ENCODE measurements at places on chromosomes 16 and 17.

GRCh38 chr16:5032748-5033167 is 977 bp downstream of the NAGPA start:
- DNase-seq: no peak

DNA sequence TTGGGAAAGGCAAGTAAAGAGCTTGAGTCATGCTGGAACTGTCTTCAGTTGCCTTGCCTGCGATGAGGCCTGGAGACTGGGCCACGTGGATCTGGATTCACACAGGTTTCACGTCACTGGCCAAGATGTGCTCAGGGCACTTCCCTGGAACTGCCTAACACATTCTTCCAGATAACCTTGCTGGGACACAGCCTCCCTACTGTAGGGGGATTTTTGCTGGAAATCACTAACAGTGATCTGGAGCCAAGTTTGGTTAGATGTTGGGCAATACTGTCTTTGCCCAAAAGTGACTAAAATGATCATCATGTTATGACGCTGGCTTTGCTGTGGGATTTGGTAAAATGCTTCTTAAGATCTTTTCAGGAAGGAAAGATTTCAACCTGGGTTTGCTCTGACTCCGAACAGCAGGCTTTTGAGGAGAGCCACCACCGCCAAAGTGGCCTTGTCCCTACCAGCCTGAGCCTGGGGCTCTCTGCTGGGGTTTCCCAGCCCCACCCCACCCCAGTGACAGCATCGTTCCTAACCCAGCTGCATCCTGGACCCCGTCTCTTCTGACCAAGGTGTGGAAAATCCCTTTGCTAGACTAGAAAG is 14.7 kb downstream of the C1QTNF1 start:
- no peak for DNase-seq

DNA sequence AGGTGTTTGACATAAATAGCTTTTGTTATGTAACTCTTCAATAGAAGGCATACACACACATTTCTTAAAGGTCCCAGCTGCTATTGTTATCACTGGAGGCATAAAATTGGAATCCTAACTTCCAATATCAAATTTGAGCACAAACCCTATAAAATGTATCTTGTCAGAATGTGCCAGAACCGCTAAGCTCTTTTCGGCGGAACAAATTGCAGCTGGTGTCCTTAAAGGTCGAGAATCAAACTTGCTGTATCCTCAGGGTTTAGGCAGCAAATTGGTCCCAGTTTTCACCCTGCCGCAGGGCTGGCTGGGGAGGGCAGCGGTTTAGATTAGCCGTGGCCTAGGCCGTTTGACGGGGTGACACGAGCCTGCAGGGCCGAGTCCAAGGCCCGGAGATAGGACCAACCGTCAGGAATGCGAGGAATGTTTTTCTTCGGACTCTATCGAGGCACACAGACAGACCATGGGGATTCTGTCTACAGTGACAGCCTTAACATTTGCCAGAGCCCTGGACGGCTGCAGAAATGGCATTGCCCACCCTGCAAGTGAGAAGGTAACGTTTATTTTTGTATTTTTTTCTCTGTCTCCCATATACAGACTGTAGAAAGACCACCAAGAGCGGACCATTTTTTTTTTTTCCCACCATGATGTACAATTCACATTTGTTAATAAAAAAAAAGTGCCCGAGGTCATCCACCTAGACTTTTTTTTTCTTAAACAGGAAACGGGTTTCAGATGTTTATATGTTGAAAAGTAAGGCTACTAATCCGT is 297.1 kb downstream of the IRF8 start:
- no peak for DNase-seq

DNA sequence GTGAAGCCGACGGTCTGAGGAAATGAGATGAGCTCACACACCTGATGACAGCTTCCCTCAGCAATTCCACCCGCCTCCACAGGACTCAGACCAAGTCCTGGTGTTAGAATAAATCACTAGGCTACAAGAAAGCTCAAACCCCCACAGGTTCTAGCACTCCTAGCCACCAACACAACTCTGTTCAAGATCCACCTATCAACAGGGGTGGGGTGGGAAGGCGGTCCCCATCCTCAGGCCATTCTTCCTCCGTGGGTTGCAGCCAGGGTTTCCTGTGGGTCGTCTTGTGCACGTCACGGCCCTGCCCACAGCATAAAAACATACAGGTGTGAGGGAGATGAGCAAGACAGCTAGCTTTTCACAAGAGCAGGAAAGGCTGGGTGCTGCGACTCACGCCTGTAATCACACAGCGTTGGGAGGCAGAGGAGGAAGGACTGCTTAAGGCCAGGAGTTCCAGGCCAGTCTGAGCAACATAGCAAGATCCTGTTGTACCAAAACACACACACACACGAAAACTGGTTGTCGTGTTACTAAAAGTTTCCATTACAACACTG is 81.1 kb downstream of the ANKRD11 start:
- DNase-seq: peak; percentile 44

GRCh38 chr17:43550754-43551153 is 4.6 kb upstream of the ETV4 start:
- no peak for DNase-seq

Data from activated gamma-delta T cell (primary cell).